ENCODE measurements at places on chromosomes 5 and 9.

GRCh38 chr5:6829150-6829784, 116.0 kb downstream of the TENT4A start:
- peak; percentile 70 for DNase-seq

GRCh38 chr9:133119846-133120500, 1.1 kb downstream of the RALGDS start:
- DNase-seq, result peak; percentile 38

- DNase-seq, result no peak
These were observed 241.2 kb downstream of the MCTP1 start for GRCh38 chr5:95043648-95044047.

DNA sequence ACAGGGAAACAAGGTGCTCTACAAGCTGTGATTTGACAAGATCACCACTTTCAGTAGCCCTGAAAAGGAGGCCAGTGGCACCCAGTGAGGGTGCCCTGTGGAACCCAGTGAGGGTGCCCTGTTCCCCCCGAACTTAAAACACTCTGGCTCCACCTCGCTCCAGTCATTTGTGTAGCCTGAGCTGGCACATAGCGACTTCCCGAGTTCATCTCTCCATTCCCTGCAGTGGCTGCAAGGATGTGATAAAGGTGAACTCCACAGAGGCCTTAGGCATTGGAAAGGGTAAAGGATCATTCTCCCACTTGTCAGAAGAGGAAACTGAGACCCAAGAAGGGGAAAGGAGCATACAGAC, 21.9 kb upstream of the ANXA6 start:
- no peak for DNase-seq

- DNase-seq, result no peak
These were observed 116.3 kb downstream of the COL23A1 start for GRCh38 chr5:178473854-178474253.

GRCh38 chr5:154086146-154086545, 47.4 kb downstream of the MFAP3 start:
- no peak for DNase-seq

- DNase-seq, result no peak
These were observed 2.3 kb upstream of the CD274 start for GRCh38 chr9:5448016-5448415.

GRCh38 chr5:23367874-23368273, 139.5 kb upstream of the PRDM9 start:
- DNase-seq, result no peak

GRCh38 chr9:4168526-4168925, 131.3 kb downstream of the GLIS3 start:
- DNase-seq, result no peak

DNA sequence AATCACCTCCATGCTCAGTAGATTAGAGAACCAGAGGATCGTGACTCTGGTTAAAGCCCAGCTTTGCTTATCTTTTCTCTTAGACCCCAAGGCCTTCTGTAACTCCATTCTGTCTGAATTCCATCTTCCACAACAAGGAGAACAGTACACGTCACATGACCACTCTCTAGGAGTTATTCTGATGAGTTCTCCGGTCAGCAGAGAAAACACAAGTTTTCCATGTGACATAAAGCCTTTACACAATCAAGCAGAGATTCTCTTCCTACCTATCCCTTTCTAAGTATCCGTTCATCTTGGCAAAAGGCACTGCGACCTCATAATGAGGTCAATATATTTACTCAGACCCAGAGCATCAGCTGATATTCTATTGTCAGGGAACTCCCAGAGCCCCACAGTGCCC, 112.3 kb downstream of the TRPM6 start:
- DNase-seq, result no peak

- DNase-seq, result no peak
These were observed 41.3 kb downstream of the CAVIN4 start for GRCh38 chr9:100619194-100619593.

DNA sequence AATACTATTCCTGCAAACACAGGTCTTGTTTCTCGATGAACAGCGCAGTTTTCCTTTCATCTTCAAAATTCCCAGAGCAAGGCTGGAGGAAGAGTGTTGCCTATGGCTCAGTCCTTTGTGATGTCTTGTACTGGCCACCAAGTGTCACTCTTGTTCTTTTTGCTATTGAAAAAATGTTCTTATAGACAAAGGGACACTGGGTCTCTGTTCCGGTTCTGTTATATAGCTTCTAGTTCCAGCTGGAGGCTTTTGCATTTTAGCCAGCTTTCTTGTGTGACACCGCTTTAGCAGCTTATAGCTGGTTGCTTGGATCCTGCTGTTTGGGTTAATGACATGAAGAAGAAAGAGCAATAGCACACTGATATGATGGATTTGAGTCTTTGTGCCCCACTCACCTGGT, 343.7 kb upstream of the KCNN2 start:
- no peak for DNase-seq

DNA sequence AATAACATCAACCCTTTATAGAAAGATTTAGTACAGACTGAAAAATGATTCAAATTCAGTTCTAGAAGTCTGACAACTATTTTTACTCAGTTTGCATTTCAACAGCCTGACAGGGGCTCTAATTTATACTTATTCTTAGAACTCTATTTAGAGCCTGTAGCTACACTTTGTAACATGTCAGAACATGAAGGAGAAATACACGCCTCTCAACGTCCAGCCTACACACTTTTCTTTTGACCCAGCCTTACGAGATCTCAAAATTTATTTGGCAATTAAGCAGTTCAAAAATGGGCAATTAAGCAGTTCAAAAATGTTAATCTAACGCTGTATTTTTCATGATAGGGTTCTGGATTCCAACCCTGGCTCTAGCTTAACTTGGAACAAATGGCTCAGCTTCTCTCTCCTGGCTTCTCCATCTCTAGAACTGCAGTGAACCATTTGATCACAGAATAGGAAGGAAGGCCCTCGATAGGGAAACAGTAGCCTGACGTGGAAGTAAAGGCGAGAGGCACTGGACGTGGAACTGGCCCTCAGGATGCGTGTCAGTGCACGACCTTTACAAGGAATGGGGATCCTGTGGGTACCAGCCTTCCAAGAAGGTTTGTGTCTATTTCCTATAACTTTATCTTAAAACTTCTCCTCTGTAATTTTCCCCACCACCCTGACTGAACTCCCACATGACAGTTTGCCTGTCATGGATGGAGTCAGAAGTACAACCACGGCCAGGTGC, 66.4 kb downstream of the PRRT1B start:
- no peak for DNase-seq

DNA sequence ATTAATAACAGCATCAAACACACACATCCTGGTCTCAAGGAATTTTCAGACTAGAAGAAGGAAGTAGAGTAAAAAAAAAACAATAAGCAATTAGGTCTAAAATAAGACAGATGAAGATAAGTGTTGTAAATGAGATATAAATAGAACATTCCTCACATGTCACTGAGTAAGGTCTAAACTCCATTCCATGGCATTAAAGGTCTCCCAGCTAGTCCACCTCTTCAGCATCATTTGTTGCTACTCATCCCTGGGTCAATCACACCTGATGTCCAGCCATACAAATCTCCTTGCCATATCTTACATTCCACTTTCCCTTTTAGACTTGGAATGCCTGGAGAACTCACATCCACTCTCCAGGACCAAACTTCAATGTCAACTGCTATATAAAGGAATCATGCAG, 214.1 kb upstream of the KLF4 start:
- no peak for DNase-seq

- DNase-seq, result no peak
These were observed 555.5 kb downstream of the CDH9 start for GRCh38 chr5:26482810-26483375.

- DNase-seq, result no peak
These were observed 84.0 kb downstream of the PALM2AKAP2 start for GRCh38 chr9:109863961-109864360.

- no peak for DNase-seq
These were observed 483.7 kb downstream of the ENC1 start for GRCh38 chr5:74156728-74157383.

DNA sequence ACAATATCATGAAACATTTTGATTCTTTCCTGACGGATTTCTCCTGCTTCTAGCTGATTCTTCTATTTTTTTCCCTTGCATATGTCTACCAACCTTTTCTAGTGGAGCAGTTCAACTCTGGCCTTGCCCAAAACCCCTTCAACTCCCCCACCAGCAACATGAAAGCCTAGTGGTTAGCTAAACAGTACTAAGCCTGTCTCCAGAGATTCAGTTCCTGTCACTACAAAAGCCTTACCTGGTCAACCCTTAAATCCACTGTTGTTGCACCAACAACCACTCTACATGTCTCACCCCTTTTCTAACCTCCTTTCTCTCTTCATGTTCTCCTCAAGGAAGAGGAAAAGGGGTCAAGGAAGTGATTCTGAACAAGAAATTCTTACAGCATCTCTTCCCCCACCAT, 74.8 kb upstream of the PIK3R1 start:
- no peak for DNase-seq

- DNase-seq, result no peak
These were observed 828 bp upstream of the TRIO start for GRCh38 chr5:14142202-14142826.

GRCh38 chr9:81832571-81833285, 95.5 kb upstream of the SPATA31D4 start:
- no peak for DNase-seq

DNA sequence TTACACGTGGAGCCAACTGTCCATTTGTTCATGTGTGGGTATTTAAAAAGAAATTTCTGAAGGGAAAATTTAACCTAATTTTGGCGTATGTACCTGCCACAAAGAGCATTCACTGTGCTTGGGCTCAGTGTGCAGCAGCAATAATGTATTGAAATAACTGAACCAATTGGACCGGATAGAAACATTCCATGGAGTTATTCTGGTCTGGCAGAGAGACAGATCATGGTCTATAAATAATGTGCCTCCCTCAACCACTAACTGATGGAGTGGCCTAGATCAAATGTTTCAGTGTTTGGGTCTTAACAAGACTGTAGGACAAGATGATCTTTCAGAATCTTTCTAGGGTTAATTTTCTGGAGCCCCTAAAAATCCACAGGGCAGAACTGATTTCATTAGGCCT, 469.7 kb downstream of the PRELID2 start:
- no peak for DNase-seq

- no peak for DNase-seq
These were observed 1.9 kb downstream of the RAB24 start for GRCh38 chr5:177301503-177302165.

DNA sequence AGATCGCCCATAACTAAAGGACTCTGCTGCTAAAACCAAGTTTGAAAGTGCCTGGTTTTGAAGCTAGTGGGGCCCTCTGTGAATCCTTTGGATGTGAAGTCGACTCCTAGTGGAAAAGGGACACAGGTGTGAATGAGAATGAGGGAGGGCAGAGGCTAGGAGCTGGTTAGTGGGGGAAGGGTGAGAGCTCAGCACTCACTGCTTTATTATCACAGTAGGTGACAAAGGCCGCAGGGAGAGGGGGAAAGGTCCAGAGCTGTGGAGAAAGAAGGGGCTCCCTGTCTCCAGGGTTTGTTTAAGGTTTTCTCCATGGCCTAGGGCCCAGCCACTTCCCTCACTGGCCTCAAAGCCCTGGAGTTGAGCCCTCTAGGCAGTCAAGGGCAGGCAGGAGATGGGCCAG, 3.5 kb downstream of the HDHD3 start:
- no peak for DNase-seq

- no peak for DNase-seq
These were observed 23.9 kb upstream of the FANCC start for GRCh38 chr9:95341293-95341962.

All from CD4-positive, alpha-beta memory T cell (primary cell).